ENCODE measurements at places on chromosomes 3 and 15.

- H3K4me1 ChIP-seq: no peaks in the 10 kb centered on the region
- no peak overlapping the region for H3K27ac ChIP-seq
- no peaks in the 10 kb centered on the region for H3K27me3 ChIP-seq
- no peak for DNase-seq
Observed at GRCh38 chr15:31177951-31178350, 76.4 kb upstream of the TRPM1 start.

- H3K27ac ChIP-seq: peak overlapping the region; percentile 72
- peaks cover 7% of the 10 kb centered on the region for H3K4me1 ChIP-seq
- H3K27me3 ChIP-seq: no peaks in the 10 kb centered on the region
- H3K36me3 ChIP-seq: no peaks in the 10 kb centered on the region
Observed at GRCh38 chr3:45027441-45027840, 1.3 kb downstream of the CLEC3B start.

DNA sequence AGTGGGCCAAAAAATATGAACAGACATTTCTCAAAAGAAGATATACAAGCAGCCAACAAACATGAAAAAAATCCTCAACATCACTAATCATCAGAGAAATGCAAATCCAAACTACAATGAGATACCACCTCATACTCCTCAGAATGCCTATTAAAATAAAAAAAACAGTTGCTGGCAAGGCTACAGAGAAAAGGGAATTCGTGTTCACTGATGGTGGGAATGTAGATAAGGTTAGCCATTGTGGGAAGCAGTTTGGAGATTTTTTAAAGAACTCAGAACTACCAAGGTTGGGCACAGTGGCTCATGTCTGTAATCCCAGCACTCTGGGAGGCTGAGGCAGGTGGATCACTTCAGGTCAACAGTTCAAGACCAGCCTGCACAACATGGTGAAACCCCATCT lies 27.8 kb upstream of the C15orf40 start:
- H3K4me3 ChIP-seq: no peak overlapping the region
- DNase-seq: no peak
- no peaks in the 10 kb centered on the region for H3K4me1 ChIP-seq
- no peak overlapping the region for H3K27ac ChIP-seq
- H3K36me3 ChIP-seq: no peaks in the 10 kb centered on the region
- H3K27me3 ChIP-seq: no peaks in the 10 kb centered on the region

DNA sequence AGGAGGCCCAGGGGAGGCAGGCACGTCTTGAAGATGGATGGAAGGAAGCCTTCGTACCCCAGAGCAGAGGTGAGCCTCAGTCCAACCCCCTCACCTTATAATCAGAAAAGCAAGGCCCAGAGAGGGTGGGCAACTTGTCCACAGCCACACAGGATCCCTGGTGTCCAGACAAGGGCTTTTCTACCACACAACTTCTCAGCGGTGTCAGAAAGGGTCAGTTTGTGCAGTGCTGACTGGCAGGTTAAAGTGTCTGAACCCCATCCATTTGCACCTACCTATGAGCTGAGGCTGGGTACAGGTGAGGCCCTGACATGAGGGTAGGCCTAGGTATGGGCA lies 8.6 kb downstream of the IGDCC3 start:
- no peak overlapping the region for H3K4me3 ChIP-seq
- no peak for DNase-seq
- H3K27me3 ChIP-seq: no peaks in the 10 kb centered on the region
- H3K27ac ChIP-seq: no peak overlapping the region
- H3K36me3 ChIP-seq: no peaks in the 10 kb centered on the region

- H3K4me3 ChIP-seq: no peak overlapping the region
- H3K4me1 ChIP-seq: peaks cover 7% of the 10 kb centered on the region
- no peaks in the 10 kb centered on the region for H3K36me3 ChIP-seq
- H3K27me3 ChIP-seq: no peaks in the 10 kb centered on the region
- DNase-seq: peak; percentile 21
- H3K27ac ChIP-seq: peak overlapping the region; percentile 50
Observed at GRCh38 chr15:73802431-73803041, 49.4 kb upstream of the INSYN1 start.

DNA sequence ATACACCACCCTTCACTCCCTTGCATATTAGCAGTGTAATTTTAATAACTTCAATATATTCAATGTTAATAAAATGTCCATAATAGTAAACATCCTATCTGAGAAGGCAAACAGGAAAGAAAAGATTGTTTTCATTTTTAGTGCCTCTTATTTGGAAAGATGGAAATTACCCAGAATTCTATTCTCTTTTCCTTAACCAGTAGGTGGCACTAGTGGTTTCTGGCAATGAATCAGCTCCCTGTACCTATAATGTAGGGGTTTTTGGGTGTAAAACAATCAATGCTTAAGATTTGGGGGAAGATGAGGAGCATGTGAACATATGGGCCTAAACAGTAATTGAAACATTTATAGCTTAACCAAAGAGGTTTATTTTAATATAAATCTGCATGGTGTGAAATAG lies 5.7 kb upstream of the SEMA6D start:
- no peaks in the 10 kb centered on the region for H3K27me3 ChIP-seq
- no peak overlapping the region for H3K27ac ChIP-seq
